AML-193 (cell line): ENCODE measurements at places on chromosomes 5 and 9.

- no peak for DNase-seq
Observed at GRCh38 chr9:71719562-71719961, 48.8 kb downstream of the CEMIP2 start.

DNA sequence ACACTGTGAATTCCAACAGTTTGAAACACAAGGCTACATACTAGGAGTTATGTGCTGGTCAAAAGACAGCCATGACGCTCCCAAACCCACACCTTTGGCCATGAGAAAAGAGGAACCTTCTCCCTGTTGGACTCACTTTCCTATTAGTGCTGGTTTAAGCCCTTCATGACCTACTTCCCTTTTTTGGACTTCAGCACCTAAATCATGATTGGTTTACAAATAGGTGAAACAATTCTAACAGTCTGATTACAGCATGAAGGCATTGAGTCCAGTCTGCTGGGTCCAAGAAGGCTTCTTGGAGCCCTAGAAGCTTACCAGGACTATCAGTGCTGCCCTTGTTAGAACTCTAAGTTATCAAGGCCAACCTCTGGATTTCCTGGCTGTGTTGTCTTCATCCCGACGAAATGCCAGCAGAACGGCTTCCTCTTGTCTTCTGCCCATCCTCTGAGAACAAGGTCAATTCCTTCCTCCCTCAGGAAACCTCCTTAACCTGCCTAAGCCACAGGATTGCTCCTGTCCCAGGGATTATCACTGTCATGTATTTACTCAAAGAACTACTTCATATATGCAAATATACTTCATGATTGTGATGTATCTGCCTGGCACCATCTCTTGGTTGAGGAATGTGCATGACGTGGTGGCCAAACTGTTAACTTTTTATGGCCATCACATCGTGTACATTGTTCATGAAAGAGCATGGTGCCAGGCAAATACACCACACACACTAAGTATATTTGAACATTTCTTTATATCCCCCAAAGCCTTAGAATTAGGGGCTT, 83.6 kb downstream of the ANKH start:
- DNase-seq = no peak

GRCh38 chr5:73652391-73652790, 26.4 kb downstream of the ARHGEF28 start:
- no peak for DNase-seq

DNA sequence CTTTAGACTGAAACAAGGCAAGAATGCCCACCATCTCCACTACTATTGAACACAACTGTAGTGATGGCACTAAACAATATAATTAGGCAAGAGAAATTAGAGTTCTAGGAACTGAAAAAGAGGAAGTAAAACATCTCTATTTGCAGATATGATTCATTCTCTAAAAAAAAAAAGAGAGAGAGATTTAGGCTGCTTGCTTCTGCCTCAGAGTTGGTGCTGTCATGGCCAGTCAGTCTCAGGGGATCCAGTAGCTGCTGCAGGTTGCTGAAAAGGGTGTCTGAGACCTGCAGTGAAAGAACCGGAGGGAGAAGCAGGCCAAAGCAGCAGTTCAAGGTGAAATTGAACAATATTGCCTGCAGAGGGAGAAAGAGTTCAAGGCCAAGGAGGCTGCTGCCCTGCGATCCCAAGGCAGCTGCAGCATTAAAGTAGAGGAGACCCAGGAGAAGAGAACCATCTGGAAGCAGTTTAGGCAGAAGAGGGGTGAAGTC, 72.5 kb downstream of the AP3B1 start:
- DNase-seq = peak; percentile 82

DNA sequence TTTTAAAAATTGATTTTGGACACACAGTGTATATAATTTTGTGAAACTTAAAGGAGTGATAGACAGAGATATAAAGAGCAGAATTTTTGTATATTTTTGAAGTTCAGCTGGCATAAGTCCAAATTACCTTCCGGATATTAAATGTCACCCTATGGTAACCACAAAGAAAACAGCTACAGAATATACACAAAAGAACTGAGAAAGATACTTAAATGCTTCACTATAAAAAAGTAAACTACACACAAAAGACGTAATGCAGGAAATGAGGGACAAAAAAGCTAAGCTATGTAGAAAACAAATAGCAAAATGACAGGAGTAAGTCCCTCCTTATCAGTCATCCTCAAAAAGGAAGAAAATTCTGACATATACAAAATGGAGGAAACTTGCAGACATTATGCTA, 29.4 kb downstream of the HACD4 start:
- DNase-seq = no peak

DNA sequence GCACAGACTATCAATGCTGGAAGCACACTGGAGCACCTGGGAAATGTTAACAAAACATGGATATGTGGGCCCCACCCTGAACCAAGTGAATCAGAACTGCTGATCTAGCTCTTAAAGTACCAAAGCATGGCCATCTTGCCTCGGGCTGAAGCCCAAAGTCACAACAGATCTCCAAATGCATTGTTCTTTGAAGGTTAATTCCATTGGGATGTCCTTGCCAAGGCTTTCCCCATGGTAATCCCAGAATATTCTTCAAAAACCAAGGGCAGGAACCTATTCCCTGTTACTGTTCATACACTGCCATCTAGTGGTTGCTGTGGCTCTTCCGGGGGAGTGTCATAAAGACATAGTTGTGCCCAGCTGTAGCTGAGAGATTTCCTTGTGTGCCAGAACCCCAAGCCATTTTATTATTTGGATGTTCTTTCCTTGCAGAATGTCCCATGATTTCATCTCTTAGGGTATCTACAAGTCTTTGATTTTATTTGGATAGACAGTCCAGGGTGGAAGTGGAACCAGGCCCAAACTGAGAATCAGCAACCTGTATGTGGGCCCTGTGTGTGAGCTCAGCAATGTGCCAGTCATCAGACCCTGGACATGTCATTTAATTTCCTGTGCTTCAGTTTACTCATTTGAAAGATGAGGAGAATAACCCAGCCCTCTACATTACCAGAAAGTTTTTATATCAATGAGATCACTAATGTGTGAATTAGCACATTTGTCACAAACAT, 290.0 kb downstream of the ACTL7B start:
- DNase-seq = peak; percentile 58

GRCh38 chr9:129575818-129576217, 45.1 kb downstream of the C9orf50 start:
- no peak for DNase-seq

- no peak for DNase-seq
Observed at GRCh38 chr9:76732341-76732958, 31.8 kb upstream of the PCA3 start.

DNA sequence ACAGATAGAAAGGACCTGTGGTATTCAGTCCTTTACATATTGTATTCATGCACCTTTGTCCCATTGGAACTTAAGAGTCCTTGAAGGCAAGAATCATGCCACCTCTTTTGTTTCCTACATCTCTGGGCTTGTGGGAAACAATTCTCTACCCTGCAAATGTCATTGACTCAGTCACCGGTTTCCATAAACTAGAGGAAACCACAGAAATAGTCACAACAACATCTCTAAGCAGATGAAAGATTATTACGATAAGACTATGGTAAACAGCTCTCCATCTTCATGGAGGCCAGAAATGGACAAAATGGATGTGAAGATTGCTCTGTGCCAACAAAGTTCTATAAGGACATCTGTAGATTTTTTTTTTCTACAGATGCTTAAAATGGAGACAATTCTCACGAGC, 165.5 kb downstream of the PIK3R1 start:
- no peak for DNase-seq

DNA sequence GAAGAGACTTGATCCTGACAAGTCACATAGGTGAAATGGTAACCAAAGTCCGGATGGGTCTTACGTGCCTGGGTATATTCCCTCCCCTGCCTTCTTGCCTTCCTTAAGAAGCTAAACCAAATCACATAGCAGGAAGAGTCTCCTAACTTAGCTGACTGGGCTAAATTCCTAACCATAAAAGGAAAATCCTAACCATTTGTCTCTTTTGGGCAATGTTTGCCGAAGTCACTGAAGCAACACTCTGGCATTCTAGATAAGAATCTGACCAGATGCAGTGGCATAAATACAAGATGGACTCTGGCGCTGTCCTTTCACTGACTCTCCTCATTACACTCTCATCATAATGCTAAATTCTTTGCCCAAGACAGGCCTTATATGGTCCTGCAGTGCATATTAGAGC, 625.5 kb upstream of the RORB start:
- DNase-seq = no peak

- DNase-seq = no peak
Observed at GRCh38 chr9:89402695-89403427, 84.6 kb downstream of the SECISBP2 start.

GRCh38 chr9:2722715-2723114, 5.4 kb downstream of the KCNV2 start:
- DNase-seq = no peak
